ENCODE measurements at places on chromosomes 4 and X. TPM values are rescaled to one million over a fixed set of nuclear protein-coding genes. Genes with fewer than 3 reads are reported as not detected.

DNA sequence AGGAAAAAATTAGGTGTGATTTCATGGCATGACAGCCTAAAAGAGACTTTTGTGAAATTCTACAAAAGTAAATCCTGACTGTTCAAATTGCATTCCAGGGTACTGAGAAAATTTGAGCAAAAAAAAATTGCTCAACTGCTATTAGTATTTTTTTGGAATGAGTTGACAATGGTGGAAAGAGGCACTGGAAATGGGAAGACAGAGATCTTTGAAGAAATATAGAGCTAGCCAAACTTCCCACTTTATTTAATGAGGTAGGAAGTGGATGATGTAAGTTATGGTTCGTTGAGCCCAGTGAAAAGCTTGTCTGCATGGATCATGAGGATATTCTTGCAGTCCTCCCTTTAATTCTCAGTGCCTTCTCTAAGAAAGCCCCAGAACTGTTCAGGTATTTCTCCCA lies 183.8 kb downstream of the PTTG2 start:
- DNase-seq, result no peak

DNA sequence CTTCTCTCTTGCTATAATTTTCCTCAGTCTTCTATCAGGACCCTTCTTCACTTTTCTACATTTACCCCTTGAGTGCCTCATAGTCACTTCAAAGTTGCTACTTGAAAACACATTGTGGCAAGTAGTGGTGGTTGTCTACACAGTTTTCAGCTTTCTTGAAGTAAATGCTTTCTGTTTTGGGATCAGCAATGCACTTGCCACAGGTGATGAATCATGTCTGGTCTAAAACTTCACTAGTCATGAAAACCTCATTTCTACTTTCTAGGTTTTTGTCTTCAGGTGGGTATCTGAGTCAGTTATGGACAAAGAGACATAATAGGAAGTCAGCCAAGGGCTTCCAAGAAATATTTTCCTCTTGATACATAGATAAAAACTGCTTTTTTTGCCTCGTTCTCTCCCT lies 359.2 kb downstream of the CCSER1 start:
- no peak for DNase-seq

GRCh38 chrX:52368368-52369055 lies at the start of gene XAGE2:
TSS of gene XAGE2 (plus strand) at chrX:52369021. CDS start at chrX:52370015, 994 bp downstream.
- no peak for DNase-seq

TRIML2 gene
- 1.6 TPM for total RNA-seq

DNA sequence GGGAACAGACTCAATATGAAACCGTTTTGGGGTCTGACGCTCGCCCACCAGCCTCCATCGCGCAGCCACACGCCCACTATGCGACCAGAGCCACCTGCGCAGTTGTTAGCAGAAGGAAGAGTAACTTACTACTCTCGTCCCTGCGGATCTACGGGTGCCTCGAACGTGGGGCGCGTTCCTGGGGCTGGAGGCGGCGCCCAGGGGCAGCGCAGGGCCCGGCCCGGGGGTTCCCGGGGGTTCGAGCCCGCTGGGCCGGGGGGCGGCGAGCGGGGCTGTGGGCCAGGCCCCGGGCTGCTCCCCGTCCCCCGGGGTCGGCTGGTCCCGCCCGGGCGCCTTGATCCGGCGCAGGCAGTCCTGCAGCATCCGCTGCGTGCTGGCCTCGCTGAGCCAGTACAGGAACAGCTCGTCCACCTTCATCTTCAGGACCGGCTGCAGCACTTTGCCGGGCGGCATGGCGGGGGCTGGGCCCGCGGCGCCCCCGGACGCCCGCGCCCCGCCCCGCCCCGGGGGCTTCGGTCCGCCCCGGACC lies 404 bp downstream of the PPP2R3B start:
- no peak for DNase-seq

ADH1C gene
- not detected for total RNA-seq

NXF2 gene
- not detected for total RNA-seq

All from HFFc6 (cell line).